Stimulated activated CD8-positive, alpha-beta memory T cell treated with anti-CD3 and anti-CD28 coated beads, Interleukin-2, amount 100 ng/mL, for 48 hours (primary cell): ENCODE measurements at places on chromosomes 6 and 20.

GRCh38 chr20:39109933-39110818 is 148.0 kb downstream of the DHX35 start:
- no peak for DNase-seq

GRCh38 chr20:49267327-49267726 is 10.5 kb downstream of the ZNFX1 start:
- no peak for DNase-seq

- DNase-seq, result no peak
Observed at GRCh38 chr20:25178563-25179438, 16.7 kb upstream of the ENTPD6 start.

GRCh38 chr20:24487648-24488047 is 18.2 kb downstream of the SYNDIG1 start:
- no peak for DNase-seq

DNA sequence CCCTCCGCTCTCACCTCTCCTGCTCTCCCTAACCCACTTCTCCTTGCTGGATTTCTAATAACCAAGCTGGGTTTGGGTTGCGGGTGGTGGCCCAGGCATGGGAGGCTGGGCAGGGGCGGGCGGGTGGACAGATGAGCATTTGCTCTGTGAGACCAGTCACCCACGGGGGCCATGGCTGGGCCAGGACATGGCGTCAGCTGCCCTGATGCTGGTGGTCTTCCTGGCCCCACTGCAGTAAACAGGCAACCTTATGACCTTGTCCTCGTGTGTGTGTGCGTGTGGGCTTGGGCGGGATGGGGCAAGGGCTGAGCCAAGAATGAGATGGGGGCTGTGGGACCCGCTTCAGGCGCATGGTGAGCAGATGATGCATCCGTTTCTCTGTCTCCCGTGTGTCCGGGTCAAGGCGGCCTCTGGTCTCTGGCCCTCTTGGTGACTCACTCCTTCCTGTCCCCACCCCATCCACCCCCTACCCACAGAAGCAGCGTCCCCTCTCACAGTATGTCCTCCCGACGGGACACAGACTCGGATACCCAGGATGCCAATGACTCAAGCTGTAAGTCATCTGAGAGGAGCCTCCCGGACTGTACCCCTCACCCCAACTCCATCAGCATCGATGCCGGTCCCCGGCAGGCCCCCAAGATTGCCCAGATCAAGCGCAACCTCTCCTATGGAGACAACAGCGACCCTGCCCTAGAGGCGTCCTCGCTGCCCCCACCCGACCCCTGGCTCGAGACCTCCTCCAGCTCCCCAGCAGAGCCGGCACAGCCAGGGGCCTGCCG is 41.4 kb upstream of the MYL9 start:
- no peak for DNase-seq

DNA sequence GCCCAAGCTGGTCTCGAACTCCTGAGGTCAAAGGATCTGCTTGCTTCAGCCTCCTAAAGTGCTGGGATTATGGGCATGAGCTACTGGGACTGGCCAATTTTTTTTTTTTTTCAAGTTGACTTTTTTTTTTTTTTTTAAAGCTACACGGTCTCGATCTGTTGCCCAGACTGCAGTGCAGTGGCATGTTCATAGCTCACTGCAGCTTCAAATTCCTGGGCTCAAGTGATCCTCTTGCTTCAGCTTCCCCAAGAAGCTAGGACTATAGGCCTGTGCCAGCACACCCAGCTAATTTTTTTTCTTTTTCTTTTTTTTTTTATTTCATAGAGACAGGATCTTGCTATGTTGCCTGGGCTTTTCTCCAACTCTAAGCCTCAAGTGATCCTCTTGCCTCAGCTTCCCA is 59.5 kb downstream of the NCOA3 start:
- no peak for DNase-seq

GRCh38 chr6:62974452-62974851 is 236.8 kb upstream of the FKBP1C start:
- DNase-seq, result no peak

GRCh38 chr6:37081042-37081607 is 75.7 kb downstream of the FGD2 start:
- DNase-seq, result no peak

DNA sequence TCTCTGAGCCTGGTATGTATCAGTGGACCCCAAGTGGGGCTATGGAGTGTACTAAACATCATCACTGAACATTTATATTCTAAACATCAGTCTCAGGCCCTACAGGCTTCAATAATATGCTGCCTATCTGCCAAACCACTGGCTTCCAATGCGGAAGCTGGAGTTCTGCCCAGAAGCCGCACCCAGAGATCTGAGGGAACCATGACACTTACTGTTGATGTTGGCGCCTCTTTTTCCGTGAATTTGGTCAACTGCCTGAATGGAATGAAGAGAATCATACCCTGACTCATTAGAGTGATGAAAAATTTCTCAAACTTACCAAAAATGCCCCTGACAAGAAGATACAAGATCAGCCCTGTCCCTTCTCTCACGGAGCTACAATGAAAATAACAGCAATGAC is 66.2 kb downstream of the SLC22A23 start:
- DNase-seq, result no peak

DNA sequence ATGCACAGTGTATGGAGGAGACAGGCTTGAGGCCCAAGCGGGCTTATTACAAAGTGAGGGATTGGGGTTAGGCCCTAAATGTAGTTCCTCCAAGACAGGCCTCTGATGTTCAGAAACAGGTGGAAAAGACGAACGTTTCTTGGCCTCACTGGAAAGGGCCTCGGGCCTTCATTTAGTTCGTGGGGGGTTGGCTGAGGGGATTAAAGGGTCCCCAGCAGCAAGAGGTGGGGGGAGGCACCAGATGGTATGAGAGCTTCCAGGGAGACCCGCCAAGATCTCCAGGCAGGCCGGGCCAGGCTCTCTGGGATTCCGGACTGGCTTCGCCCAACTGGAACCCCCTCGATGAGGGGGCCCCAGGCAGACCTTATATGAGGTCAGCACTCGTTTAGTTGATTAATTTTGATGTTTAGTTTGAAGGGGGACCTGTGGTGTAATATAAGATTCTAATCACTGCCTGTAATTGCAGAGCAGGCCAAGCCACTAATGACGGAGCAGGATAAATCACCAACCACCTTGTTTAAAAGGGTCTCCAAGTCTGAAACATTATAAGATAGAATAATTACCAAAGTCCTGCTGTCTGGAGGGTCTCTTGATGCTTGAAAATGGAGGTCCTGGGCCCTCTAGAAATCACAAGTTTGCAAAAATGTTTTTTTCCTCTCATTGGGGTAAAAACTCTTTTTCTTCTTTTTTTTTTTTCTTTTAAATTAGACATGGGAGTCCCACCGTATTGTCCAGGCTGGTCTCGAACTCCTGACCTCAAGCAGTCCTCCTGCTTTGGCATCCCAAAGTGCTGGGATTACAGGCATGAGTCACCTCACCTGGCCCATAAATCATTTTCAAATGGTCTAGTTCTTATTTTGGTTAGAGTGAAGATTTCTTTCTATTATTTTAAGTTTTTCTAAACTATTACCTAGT is 2.2 kb downstream of the HMGA1 start:
- no peak for DNase-seq

- DNase-seq, result no peak
Observed at GRCh38 chr6:78947529-78947928, 80.2 kb downstream of the IRAK1BP1 start.

GRCh38 chr6:41021832-41022231 is 17.2 kb downstream of the UNC5CL start:
- no peak for DNase-seq

DNA sequence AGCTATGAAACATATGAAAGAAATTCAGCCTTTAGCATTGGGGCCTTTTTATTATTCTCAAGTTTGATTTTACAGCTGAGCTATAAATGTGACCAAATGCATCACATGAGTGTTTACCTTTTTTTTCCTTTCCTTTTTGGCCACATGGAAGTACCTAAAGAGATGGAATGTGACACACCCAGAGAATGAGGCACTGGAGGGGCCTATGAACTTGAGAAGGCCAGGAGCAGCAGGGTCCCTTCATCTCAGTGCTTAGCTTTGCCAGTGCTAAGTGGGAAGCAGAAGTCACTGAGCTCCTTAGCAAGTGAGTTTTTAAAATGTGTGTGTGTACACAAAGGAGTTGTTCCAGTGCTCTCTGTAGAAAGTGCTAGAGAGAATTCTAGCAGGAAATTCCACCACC is 44.7 kb downstream of the RREB1 start:
- no peak for DNase-seq

- no peak for DNase-seq
Observed at GRCh38 chr6:116764629-116764960, 924 bp downstream of the FAM162B start.

GRCh38 chr20:949717-950116 is 33.6 kb upstream of the ANGPT4 start:
- DNase-seq, result no peak

GRCh38 chr20:23160536-23161243 is 74.6 kb upstream of the CD93 start:
- no peak for DNase-seq

DNA sequence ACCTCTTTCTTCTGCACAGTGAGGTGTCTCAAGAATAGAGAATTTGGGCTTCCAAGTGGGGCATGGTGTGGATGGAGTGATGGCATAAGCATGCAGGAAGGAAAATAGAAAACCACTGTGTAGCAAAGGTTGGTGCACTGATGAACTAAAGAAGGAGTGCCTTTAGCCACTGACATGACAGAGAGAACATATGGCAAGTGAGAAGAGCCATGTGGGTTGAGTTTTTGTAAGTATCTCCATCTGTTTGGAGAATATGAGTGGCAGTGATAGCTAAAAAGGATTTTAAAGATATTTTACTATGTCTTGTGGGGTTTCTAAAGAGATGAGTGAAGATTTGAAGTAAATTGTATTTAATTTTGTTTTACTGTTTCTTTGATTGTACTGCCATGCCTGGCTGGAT is 160.5 kb upstream of the GRIK2 start:
- no peak for DNase-seq

- no peak for DNase-seq
Observed at GRCh38 chr6:144886682-144887081, 601.5 kb downstream of the UTRN start.
